ENCODE measurements at places on chromosomes 5 and 9.

DNA sequence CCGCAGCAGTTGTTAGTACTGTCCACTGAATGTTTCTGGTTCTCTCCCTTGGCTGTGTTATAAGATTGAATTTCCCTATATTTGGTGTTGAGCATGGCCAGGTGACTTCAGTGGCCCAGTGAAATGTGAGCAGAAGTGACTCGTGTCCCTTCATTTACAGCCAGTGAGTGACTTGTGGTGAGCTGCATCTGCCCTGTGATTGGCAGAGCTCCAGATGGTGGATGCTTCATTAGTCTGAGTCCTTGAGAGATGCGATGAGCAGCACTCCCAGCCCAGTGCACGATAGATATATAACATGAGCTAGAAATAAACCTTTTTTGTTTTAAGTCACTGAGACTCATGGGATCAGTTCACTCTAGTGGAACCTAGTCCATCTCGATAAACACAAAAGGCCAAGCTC is 19.3 kb downstream of the PCSK5 start:
- DNase-seq, result no peak

DNA sequence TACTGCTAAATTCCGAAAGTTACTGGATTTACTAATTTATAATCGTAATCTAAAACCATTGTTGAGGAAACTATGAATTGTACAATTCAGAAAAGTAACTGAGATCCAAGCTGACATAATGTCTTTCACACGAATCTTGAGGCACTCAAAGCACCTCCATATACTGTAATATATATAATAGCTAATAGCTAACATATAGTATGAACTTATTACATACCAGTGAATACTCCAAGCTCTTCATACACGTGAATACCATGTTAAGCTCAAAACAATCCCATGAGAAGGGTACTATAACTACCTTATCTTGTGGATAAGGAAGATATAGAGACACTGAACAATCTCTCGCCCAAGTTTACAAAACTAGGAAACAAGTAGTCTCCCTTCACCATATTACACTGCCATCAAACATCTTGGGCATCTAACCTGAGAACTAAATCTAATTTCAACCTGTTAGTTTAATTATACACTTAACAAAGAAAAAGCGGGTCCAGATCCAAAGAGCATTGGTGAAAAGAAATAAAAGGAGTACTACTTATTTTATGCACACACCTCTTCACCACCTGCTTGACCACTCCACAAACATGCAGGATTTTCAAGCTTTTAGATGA is 1.0 kb downstream of the NUDCD2 start:
- DNase-seq, result no peak

DNA sequence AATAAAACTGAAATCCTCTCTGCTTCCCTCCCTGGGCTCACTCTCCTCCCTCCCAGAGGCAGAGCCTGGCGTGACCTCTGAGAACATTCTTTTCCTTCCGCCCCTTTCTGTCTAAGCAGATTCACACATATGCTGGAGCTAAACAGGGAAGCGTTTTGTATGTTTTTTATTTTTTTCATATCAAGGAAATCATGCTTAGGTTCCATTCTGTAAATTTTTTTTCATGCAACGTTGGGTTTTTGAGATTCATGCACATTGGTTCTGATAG is 20.2 kb upstream of the BARHL1 start:
- DNase-seq, result no peak

GRCh38 chr9:90684106-90684505 is 41.5 kb upstream of the DIRAS2 start:
- no peak for DNase-seq

DNA sequence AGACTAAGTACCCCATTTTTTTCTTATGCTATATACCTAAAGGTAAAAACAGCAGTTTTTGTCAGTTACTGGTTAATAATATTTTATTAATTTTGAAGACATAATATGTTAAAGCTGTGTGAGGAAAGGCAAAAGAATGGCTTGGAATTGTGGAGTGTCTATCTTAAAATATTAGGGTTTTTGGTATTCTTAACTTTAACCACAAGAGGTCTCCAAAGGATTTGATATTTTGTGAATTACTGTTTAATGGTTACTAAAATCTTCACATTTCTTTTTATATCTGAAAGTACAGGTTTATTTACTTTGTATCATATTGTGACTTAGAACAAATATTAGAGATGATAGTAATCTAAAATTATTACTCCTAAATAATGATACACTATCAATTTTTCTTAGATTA is 32.0 kb upstream of the DHFR start:
- DNase-seq, result no peak

- DNase-seq, result no peak
Observed at GRCh38 chr9:123132696-123133095, 99.2 kb downstream of the GPR21 start.

Data from progenitor cell of endocrine pancreas (in vitro differentiated cells).